Activated CD8-positive, alpha-beta memory T cell treated with anti-CD3 and anti-CD28 coated beads, Interleukin-2, amount 10 ng/mL, durations not matched to agents 7 days and 5 days (primary cell): ENCODE measurements at places on chromosomes 11 and 22.

DNA sequence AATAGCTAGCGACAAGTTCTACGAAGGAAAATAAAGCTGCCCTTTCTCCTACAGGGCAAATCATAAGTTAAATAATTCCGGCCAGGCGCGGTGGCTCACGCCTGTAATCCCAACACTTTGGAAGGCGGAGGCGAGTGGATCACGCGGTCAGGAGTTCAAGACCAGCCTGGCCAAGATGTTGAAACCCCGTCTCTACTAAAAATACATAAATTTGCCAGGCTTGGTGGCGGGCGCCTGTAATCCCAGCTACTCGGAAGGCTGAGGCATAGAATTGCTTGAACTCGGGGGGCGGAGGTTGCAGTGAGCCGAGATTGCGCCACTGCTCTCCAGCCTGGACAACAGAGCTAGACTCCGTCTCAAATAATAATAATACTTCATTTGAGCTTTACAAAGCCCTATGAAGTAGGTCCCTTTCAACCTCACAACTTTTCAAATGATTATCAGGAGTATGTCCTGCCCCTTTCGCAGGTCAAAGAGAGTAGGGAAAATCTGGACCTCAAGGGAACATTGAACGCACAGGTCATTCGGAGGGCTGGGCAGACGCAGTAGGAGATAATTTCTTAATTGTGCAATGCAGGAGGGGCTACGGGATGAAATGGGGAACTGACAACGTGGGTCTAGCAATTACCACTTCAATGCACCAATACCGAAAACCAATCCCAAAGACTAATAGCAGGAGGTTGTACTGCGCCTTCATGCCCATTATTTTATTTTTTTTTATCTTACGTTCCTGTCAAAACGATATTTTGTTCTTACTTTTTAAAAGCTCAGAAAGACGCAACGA is 590 bp downstream of the COMMD9 start:
- DNase-seq = no peak

DNA sequence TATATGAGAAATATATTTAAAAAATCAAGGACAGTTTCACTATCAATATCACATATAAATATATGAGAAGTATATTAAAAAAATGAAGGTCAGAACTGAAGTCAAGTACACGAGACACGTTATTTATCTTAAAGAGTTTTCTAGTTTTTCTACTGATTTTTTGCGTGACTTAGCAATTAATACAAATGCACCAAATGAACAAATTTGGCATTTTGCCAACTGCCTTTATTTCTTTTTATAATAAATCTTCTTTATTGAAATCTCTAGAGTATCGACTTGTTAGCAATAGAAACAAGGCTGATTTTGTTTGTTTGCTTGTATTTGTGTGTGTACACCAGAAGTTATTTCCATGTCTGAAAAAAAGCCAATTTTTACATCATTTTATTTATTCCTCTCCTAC is 1684.7 kb upstream of the RAG2 start:
- DNase-seq = no peak

- DNase-seq = no peak
Observed at GRCh38 chr11:71236836-71237475, 15.4 kb downstream of the SHANK2 start.

DNA sequence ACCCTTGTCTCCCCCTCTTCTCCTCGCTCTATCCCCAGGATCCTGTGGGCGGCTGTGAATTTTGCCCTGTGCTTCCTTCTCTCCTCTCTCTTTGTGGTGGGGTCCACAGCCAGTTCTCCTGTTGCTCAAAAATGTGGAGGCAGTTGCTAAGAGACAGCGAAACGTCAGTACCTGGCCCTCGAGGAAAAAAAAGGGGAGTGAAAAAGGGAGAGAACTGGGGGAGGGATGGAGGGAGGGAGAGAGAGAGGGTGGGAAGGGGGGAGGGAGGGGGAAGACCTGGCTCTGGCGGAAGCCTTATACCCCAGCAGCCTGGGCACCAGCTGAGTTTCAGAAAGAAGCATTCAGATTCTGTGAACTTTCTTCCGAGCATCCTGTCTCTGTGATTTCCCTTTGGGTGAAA is 2.1 kb upstream of the LRRC55 start:
- no peak for DNase-seq

DNA sequence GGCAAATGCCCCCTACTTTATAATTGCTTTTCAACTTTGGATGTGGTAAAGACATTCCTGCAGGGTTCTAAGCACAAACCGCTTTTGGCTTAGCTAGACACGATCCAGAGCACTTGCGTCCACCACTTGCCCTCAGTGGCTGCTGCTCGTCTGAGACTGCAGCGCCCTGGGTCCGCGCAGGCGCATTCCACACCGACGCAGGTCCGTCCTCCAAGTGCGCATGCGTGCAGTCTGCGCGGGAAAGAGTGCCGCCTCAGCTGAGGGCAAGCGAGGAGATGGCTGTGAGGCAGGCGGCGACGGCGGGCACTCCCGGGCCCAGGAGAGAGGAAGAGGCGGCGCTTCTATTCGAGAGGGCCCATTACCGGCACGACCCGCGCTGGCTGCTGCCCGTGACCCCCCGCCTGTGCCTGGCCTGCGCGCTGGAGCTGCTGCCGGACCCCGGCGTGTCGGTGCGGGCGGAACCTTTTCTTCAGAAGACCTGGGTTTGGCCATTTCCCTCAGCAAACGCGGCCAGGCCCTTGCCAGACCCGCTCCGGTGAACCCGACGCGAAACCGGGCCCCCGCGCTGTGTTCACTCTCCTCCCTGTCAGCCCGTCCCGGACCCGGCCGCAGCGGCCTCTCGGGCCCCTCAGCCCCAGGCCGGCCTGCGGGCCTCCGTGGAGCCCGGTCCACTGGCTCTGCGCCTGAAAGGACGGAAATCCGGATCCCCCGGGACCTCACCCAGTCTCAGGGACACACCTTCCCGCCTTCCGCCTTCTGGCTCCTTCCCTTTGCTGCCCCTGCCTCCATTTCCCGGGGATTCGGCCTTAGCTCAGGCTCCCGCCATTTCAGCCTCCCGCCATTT is at the start of gene MEI1:
Gene MEI1, plus strand, starts transcription at position 240 of the 844 bp plus-strand sequence. Its CDS starts 36 bp downstream, at position 276.
- peak; percentile 94 for DNase-seq

DNA sequence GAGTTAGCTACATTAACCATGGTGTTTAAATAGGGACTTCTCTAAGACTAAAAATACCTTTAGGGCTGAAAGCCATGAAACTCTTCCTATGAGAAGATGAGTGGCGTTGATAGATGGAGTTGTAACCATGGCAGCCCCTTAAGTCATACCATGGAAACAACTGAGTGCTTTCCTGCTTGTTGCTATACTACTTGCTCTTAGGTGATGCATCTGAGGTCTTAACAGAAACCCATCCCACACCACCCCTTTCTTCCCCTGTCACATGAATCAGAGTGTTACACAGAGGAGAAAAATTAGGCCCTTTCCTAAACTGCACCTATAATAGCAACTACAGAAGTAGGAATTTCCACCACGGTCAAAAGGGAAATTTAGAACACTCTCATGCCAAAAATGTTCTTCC is 64.3 kb upstream of the ZC3H12C start:
- no peak for DNase-seq

DNA sequence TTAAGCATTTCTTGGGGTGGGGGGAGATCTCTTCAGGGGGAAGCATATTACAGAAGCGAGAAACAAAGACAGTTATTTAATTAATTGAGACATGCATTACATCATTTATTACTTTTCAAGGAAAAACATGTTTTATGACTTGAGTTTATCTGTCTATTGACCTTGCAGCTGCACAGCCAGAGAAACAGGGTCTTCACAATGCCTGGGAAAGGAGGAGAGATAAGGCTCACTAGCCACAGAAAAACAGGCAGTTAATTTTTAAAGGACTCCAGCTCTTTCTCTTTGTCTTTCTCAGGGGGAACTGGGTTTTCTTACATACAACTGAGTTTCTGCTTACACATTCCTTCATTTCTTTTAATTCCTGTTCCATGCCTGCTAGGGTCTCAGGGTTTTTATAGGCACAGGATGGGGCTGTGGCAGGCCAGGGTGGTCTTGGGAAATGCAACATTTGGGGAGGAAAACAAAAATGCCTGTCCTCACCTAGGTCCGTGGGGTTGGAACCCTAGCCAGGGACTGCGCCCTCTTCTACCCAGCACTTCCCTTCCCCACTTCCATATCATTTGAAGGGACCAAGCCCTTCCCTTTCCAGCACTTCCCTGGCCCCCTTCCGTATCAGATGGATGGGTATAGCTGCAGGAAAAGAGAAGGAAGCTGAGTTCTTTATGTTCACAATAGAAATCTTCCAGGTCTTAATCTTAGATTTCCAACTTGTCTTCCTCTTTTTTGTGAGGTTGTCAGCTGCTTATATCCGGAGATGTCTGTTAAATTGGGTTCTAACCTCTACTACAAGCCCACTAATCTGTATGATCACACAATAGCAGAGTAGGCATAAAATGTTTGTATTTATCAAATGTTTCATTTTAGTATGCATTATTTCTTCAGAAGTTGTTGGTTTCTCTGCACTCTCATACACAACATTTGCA is 38.3 kb downstream of the BIRC2 start:
- no peak for DNase-seq

DNA sequence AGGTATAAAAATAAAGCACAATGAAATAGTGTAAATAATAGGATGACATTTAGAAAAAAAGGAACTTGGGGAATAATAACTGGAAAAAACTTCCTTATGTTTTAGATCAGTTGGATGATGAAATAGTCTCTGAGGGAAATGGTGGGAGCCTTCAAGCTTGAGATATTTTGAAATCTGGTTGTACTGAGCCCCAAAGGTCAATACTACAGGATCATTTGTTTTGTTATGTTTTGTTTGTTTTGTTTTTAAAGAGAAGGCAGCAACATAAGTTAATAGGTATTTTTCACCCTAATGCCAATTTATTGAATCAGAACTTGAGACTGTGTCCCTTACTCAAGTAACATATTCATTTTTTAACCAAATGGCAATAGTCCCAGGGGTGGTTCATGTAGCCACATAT is 393.1 kb downstream of the ETS1 start:
- no peak for DNase-seq

DNA sequence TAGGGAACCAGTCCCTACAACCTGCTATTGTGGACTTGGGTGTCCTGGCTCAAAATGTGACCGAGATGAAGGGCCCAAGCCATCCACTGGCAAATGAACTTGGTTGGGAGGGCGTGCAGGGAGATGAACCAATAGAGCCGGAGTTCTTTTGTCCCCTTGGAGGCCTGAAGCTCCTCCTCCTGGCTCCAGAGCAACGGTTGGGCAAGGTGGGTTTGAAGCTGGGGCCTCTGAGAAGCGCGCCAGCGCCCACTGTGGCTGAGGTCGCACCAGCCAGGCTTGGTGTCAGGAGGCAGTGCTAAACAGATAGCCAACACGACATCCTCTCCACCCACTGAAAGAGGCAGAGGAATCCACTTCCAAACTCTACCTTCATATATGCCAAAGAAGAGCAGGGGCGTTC is 36.0 kb upstream of the PACSIN2 start:
- no peak for DNase-seq

DNA sequence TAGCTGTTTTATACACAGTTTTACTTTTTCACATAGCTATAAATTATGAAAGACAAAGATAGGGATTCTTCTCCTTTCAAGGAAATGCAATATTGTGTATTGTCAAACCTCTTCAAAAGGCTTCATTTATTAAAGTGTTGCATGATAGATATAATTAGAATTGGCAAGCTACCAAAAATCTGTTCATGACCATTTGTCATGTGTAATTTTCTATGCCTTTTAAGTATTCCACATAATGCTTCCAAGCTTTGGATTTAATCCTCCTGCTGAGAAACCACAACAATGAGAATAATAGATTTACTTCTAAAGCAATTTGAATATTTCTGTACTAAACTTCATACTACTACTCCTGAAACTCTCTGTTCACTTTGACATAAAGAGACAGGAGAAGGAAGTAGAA is 403.2 kb upstream of the CCDC179 start:
- DNase-seq = no peak

GRCh38 chr11:45457649-45458048 is 171.5 kb upstream of the SYT13 start:
- no peak for DNase-seq

DNA sequence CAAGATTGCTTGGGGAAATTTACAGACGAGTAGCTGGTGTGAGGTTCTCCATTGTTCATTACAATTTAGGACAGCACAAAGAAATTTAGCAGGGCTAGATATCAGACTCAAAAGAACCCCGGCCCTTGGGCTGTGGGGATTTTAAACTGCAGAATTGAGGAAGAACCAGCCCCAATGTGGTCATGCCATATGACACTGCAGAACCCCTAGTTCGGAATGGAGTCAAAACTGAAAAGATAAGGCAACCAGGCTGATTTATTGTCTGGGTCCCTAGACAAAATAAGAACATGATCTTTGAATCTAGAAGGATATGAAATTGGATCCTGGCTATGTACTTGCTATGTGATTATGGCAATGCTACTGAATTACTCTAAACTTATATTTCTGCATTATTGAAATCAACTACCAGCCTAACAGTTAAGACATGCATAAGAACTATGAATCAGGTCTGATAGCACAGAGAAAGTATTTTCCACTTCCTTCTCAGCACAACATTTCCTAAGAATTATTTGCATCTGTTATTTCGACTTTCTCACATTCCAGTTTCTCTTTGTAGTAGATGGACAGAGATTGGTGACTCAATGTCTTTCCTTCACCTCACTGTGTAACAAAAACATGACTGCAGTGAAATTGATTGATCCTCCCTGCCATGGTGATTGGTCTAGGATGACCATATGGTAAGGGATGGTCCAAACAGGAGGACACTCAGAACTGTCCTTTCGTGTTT is 13.2 kb downstream of the MMP3 start:
- DNase-seq = no peak

DNA sequence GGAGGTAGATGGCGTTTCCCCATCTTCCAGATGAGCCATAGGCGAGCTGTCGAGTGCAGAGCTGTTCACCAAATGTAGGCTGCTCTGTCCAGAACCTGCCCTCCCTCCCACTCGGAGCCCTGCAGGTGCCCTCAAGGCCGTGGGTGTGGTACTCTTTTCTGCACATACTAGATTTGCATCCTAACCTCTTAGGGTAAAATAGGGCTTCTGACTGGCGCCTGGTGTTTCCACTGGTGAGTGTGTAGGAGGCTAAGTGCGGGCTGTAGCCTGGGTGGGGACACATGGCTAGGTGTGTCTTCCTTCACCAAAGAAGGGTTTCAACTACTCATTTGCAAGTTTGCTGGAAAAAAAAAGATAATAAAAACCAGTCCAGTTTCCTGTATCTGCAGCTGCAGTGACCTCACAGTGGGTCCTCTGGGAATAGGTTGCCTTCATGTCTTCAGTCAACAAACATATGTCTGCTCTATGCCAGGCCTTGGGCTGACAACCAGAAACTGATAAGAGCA is 8.5 kb downstream of the BIK start:
- no peak for DNase-seq

DNA sequence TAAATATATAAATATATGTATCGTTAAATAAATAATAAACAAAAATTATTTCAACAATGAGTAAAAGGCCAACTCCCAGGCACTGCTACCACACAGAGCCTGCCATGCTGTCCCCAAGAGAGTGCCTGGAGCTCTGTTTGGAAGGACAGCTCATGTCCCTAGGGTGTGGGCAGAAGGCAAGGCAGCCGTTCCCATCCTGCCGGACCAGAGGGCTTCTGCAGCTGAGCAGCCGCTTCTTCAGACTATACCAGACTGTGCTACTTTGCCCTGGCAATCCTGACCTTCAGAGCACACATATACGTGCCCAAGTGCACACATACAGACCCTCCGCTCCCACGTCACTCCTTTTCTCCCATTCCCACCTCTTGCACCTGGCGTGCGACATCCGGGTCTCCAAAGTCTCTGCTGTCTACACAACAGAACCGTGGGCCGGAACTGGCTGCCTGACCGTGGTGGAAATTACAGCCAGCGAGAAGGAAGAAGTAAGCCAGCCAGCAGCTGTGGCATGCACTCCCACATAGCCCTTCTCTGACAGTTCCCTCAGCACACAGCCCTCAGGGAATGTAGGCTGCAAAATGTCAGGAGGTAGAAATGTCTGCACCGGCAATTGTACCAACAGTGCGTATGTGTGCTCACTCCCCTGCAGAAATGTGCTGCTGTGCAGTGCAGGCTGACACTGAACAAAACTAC is 24.0 kb downstream of the PAX6 start:
- DNase-seq = no peak
